ENCODE measurements at places on chromosomes 7 and 10.

DNA sequence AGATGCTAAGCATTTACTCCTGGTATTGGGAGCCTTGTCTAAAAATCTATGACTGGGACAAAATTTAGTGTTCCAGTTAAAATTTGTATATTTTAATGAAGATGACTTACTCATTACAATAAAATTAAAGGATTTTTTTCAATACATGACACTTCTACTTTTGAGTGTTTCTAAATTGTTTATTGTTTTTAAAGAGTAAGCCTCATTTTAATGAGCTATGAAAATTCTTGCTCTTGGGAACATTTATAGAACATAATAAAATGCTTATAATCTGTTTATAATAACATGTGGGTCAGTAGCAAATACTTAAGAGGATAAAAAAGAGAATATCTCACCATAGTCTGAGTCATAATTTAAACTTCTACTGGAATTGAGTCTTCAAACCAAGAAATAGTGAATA, 149.5 kb downstream of the PLCE1 start:
- DNase-seq = no peak

GRCh38 chr10:3167611-3168330, 4.8 kb downstream of the PITRM1 start:
- DNase-seq = no peak

DNA sequence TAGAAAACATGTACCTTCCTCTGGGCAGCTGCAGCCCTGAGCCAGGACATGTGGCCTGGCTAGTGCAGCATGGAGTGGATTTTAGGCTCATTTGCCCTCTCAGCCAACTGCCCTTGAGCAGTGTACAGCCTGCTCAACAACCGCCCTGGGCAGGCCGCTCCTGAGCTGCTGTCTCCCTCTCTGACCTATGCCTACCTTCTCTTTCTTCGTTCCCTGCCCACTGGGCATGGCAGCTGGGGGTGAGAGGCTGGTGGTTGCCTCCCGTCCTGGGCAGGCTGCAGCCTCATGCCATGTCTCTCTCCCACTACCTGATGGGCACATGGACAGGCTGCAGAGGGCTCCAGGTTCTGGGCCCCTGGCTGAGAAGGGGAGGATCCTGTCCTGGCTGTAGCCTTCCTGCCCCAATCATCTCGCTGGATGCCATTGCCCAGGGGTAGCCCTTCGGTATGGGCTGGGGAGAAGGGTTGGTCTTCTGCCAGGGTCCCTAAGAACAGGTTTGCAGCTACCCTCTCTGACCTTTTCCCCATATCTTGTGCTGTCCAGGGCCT, 97.3 kb downstream of the NEURL1 start:
- DNase-seq = no peak

- no peak for DNase-seq
Measured at GRCh38 chr10:124248056-124249045, 155.0 kb upstream of the CHST15 start.

DNA sequence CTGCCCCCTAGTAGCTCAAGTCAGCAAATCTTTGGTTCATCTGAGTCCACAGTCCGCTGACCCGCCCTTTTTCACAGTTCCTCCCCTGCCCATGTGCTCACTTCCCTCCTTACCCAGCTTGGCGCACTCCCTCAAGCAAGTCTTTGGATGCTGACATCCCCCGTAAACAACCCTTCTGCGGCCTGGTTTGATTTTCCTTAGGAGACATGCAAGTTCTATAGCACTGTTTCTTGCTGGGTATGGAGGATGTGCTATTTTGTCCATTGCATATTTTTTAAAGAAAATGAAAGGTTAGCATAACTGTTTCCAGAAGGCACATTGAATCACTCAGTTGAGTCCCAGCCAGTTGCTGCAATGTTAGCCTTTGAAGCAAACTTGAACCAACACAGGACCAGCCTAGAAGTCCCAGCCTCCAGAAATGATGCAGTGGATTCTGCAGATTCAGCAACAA, 38.2 kb downstream of the HTRA1 start:
- no peak for DNase-seq

DNA sequence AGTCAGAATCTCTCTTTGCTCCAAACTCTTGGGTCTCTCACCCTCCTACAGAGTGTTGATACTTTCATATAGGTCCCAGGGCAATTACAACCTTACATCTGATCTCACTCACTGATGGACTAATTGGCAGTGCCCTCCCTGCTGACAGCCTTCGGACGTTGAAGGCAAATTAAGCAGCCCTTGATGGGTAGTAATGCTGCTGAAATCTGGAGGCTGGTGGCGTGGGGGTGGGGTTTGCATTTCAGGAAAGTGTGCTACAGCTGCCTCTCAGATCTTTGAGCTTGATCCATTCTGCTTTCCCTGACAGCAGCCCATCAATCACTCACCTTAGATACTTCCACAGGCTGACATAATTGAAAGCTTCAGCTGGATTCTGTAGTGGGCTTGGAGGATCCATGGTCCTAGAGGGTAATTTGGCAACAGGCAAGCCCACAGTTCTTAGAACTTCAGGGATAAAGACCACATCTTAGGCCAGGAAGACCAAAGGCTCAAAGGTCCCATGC, 349.1 kb upstream of the PODXL start:
- DNase-seq = no peak

- DNase-seq = no peak
Measured at GRCh38 chr7:5594616-5595544, 171.2 kb upstream of the TNRC18 start.

GRCh38 chr7:137919987-137920386, 73.2 kb upstream of the DGKI start:
- no peak for DNase-seq

DNA sequence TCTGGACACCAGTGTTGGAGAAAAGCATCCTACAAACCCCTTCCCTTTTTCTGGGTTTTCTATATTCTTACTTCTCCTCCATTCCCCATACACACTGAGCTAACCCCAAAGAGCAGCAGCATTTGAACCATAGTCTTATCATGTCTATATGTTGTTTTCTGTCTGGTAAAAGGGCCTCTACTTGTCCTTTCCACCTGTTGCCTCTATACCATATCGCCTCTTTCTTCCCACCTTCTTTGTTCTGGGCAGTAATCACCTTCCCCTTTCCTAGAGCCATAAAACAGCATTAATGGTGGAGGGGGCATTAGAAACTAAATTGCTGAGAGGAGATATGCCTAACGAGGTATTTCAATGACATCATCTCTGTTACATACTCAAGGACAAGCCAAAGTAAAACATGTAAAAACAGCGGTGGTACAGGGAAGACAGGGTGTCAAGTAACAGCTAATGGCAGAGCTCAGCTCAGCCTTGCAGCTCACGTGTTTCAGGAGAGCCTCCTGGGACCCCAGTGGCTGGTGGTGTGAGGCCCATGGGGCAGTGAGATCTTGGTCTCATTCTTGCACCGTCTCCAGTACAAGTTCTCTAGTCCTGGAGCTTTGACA, 20.6 kb downstream of the NPY start:
- DNase-seq = no peak

DNA sequence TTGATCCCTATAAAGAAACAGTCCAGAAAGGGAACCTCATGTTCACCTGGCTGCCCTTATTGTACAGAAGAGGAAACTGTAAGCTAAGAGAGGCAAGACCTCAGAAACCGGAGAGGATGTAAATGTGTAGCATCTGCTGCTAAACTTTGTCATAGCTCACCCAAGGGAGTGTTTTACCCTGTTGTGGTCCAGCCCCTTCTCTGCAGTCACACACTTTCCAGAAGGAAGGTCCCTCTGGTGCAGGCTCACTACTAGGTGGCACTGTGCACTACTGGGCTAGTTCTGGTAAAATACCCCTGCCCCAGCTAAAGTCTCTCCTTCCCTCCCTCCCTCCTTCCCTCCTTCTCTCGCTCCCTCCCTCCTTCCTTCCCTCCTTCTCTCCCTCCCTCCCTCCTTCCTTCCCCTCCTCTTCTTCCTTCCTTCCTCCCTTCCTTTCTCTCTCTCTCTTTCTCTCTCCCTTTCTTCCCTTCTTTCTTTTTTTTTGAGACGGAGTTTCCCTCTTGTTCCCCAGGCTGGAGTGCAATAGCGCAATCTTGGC, 42.5 kb upstream of the LCOR start:
- no peak for DNase-seq

- DNase-seq = no peak
Measured at GRCh38 chr10:8224591-8224990, 170.1 kb downstream of the GATA3 start.

DNA sequence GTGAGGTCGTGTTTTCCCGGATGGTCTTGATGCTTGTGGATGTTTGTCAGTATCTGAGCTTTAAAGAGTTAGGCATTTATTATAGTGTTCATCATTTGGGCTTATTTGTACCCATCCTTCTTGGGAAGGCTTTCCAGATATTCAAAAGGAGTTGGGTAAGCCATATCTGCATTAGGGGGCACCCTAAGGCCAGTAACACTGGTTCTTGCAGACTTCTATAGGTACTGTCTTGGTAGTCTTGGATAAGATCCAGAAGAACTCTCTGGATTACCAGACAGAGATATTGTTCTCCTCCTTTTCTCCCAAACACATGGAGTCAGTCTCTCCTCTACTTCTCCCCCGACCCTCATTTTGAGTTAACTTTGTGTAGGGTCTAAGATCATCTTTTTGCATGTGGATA, 92.8 kb downstream of the SDK1 start:
- no peak for DNase-seq

DNA sequence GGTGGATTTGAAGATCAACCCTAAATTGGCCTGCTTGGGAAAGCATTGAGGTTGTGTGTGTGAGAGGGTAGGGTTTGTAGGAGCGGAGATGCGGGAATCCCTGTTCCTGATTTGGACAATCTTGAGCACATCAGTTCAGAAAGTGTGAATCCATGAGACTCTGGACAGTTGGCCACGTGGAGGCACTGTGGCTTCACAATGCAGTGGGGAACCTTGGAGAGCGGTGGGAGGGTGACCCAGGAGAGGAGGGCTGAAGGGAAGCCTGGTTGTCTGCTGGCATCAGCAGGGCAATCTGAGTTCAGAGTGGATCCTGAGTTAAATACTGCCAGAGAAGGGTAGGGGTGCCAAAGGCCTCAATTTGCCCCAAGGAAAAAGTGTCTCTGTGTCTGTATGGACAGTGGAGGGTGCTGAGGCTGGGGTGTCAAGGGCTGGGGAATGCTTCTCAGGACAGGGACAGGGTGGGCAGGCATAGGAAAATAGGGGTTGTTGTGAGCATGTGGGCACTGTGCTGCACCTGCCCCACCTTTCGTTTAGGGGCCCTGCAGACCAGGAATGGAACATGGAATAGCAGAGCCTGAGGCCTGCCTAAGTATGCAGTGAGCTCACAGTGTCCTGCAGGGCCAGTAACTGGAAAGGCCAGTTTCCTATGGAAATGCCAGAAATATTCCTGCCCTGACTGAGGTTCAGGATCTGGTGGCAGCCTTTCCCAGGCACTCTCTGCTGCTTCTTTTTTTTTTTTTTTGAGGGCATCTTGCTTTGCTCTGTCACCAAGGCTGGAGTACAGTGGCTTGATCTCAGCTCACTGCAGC, 162.9 kb upstream of the PRSS58 start:
- no peak for DNase-seq

DNA sequence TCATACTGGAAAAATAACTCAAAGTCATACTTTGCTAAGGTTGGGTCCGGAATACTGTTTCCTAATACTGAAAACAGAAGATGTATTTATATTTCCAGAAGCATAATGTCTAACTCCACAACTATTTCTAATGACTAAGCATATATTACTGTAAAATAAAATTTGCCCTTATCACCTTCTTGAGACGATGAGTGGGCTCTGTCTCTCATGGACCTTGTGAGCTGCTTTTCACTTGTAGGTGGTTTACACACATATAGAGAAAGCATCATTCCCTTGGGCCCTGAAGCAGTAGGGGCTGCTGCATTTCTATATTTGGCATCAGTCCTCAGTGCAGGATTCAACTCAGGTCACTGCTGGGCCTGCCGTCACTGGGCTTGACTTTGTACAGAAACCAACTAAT, 10.7 kb upstream of the FAM13C start:
- DNase-seq = no peak

GRCh38 chr10:54797636-54798321, 3.3 kb downstream of the PCDH15 start:
- no peak for DNase-seq

DNA sequence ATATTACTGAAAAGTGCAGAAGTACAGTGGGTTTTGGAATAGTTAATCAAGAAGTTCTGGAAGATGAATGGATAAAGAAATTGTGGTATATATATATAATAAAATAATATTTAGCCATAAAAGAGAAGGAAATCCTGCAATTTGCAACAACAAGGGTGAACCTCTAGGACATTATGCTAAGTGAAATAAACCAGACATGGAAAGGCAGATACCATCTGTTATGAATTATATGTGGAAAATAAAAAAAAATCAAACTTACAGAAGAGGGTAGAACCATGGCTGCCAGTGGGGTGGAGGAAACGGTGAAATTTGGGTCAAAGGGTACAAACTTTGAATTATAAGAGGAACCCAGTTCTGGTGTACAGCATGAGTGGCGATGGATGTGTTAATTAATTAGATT, 162.6 kb downstream of the BICC1 start:
- no peak for DNase-seq

- DNase-seq = no peak
Measured at GRCh38 chr10:93095225-93095624, 21.5 kb downstream of the CYP26A1 start.

DNA sequence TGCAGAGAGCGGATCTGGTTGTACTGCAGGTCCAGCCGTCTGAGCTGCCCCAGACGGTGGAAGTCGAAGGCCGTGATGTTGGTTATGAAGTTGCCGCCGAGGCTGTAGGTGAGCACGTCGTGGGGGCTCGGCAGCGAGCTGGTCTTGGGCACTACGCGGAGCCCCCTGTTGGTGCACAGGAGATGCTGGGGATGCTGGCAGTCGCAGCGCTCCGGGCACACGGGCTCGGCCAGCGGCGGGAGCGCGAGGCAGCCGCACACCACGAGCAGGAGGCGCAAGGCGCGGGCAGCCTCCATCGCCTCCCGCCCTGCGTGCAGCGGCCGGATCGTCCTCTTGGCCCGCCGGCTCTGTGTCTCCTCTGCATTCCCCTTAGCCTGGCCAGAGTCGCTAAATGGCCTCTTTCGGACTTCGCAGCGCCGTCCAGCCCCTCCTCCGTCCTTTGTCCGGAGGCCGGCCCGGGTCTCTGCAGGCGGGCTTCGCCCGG, 337 bp downstream of the TRIL start:
- no peak for DNase-seq

GRCh38 chr7:117281562-117281961, 41.3 kb downstream of the WNT2 start:
- DNase-seq = no peak

- DNase-seq = no peak
Measured at GRCh38 chr10:6023661-6024333, 38.4 kb downstream of the IL2RA start.

GRCh38 chr10:124020981-124021815, 72.2 kb downstream of the CHST15 start:
- DNase-seq = no peak

DNA sequence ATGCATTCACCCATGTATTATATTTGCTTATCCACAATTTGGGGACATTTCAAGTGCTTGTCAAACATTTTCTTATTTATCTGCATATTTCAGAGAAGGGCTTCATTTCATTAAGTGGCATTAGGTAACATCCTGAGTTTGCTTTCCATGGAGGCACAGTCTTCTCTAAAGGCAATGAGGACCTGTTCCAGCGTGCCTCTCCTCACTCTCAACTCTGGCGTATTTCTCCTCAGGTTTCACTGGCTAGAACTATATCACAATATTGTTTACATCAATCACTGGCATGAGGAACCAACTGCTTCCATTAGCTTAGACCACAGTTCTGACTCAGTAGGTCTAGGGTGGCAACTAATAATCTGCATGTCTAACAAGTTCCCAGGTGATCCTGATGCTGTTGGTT, 177.2 kb downstream of the TAX1BP1 start:
- DNase-seq = no peak

GRCh38 chr10:90136731-90137316, 435.4 kb downstream of the KIF20B start:
- DNase-seq = no peak

Measured in activated CD4-positive, CD25-positive, alpha-beta regulatory T cell (primary cell).